ENCODE measurements at places on chromosomes 3 and 15.

DNA sequence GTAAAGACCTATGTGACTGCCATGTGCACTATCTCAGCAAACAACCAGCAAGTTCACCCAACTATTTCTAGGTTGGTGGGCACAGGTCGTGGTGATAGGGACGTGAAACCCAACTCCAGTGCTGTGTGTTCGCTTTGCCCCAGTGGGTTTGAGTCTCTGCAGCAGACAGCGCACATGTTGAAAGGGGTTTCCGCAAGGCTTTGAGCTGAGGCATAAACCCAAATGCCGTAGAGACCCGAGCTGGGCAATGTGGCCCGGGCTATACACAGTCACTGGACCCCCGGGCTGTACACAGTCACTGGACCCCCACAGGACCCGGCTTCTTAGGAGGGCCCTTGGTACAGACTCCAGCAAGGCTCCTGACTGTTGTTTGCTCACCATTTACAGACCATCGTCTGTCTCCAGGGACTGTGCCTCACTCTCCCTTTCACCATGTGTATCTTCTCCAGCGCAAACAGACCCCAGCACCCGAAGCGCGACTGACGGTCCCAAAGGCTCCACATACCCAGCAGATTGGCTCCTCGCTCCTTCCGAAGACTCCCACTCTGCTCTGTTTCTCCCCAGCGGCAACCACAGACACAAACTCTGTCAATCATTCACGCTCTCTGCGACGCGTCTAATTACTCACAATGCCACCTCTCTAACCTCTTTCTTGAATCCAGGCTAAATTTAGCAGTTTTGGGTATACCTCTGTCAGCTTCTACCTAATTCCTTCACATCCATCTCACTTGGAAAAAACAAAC is 31.2 kb downstream of the PCSK6 start:
- no peak for DNase-seq

DNA sequence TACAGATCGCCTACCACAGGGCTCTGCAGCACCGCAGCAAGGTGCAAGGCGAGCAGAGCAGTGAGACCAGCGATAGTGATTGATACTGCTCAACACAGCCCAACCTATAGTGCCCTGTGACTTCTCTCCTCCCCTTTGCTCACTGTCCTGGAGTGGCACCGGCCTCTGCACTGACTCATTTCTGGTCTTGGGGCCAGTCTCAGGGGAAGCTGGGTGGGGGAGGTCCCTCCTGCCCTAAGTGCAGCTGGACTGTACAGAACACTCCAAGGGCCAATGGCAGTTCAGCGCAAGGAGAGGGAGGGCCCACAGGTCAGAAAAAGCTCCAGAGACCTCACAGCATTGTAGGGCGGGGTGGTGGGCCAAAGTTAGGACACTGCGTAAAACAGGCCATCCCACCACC is 2.5 kb upstream of the OGG1 start:
- DNase-seq = no peak

DNA sequence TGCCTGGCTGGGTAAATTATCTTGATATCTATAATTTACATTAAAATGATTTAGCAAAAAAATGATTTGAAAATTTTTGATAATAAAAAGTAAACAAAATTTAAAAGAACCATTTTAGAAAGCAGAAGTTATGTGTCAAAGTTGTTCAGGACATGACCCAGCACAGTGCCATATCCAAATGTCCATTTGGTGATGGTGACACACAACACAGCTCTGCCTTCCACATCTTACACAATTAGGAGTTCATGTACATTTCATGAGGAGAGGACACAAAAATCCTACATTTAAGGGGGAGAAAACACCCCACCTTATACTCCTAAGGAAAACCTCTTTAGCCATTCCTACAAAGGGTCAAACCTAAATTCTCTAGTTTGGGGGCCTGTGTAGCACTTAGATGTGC is 10.7 kb upstream of the UBE2E1 start:
- no peak for DNase-seq

DNA sequence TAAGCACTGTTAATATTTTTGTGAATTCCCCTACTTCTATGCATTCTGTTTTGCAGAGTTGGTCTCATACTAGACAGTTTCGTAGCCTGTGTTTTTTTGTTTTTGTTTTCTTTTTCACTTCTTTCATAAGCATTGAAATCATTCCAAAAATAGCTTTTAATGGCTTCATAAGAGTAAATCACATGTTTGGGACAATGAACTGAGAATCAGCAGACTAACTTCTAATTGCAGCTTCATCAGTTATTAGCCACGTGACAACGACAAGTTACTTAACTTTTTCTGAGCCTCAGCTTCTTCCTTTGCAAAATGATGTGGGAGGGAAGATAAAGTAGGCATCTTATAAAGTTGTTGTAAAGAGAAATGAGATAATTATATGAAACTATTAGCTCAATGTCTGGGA is 124.8 kb downstream of the LIPC start:
- no peak for DNase-seq

DNA sequence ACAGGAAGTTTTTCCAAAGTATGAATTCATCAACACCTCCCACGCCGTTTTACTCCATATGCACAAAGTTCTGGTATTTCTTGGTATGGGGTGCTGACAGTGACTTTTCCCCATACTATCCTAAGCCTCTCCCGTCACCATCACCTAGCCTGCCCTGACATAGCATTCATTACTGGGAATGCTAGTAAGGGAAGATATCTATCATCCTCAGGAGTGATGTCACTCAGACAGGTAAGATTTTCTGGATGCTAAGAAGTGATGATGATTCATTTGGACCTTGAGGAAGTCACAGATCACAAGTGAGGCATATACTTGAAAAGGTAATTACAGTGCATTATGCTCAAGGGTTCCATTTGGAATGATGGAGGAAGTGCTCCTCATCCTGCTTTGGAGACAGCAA is 355.1 kb upstream of the STAC start:
- DNase-seq = no peak
